ENCODE measurements at places on chromosomes 6 and 20.

DNA sequence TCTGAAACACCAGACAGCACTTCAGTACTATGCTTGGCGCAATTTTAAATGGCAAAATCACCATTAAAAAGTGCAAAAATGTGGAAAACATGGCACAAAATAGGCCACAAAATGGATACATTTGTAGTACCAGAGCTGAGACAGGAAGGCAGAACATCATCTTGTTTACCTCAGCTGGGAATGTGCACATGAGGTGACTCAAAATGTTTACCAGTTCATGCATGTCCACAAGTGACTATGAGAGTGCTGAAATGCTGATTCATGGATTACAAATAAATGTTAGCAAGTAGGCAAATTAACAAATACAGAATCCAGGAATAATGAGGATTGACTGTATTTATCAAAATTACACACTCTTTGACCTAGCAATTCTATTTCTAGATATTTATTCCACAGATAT, 201.6 kb downstream of the ISM1 start:
- DNase-seq = no peak

DNA sequence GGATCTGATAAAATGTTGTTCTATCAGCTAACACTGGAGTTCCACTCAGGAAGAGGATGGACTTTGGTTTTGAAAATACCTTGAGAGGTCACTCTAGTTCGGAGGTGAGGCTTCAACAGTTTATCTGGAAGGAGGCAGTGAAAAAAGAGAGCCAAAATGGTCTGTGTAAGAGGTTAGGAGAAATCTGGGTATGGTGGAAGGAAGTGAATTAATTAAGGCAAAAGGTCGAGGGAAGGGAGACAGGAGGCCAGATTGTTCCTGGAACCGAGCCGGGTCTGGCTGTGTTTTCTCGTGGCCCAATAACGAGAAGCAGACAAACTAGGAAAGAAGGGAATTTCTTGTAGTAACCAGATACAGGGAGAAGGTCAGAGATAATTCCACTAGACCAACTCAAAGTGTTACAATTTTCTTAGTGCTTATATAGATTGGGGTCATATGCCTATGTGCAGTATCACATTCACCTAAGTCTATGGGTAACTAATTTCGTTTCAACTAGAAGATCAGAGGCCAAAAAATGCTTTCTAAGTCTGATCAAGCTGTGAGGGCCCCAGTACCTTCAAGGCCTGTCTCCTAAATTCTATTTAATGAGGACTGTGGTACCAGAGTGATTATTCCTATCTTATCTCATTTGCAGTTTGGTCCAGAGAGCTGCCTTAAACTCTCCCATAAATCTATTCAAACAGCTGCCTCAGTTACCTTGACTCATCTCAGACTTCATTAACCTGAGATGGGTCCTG, 96.0 kb upstream of the SNX9 start:
- no peak for DNase-seq

- no peak for DNase-seq
Measured at GRCh38 chr20:47662483-47663353, 122.6 kb downstream of the SULF2 start.

- no peak for DNase-seq
Measured at GRCh38 chr20:56909918-56910714, 281.0 kb downstream of the TFAP2C start.

- DNase-seq = no peak
Measured at GRCh38 chr6:92810913-92811312, 608.4 kb downstream of the EPHA7 start.

- DNase-seq = peak; percentile 30
Measured at GRCh38 chr20:20549704-20550103, 162.7 kb downstream of the RALGAPA2 start.

DNA sequence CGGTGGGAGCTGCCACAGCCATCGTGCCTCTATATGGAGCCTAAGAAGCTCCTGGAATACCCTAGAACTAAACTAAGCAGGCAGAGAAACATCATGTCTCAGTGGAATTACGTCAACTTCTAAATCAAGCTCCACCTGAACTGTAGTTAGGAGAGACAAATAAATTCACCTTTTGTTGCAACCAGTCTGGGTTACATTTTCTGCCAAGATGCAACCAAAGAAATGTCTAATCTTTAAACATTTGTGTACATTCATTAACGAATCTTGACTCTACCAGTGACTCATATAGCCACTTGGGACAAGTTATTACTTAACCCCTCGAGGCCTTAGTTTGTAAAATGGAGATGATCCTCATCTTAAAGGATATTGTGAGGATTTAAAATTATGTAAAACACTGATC, 8.9 kb downstream of the PTPRK start:
- DNase-seq = no peak

DNA sequence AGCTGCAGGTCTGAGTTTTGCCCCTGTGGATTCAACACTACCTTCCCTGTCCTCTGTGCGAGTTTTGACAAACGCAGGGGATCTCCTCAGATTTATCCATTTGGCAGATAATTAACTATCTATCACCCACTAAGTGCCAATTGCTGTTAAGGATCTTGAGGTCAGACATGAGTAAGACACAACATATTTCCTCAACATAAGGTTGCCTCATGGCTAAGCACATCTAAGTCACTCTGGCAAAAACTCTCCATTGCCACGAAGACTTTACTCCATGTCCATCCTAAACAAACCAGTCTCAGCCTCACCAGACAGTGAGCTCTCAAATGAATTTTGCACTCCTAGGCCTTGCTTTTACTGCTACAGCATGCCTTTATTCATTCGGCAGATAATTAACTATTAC, 408.4 kb downstream of the MAFB start:
- peak; percentile 30 for DNase-seq

- DNase-seq = peak; percentile 20
Measured at GRCh38 chr6:141307309-141307998, 825.3 kb upstream of the GJE1 start.

DNA sequence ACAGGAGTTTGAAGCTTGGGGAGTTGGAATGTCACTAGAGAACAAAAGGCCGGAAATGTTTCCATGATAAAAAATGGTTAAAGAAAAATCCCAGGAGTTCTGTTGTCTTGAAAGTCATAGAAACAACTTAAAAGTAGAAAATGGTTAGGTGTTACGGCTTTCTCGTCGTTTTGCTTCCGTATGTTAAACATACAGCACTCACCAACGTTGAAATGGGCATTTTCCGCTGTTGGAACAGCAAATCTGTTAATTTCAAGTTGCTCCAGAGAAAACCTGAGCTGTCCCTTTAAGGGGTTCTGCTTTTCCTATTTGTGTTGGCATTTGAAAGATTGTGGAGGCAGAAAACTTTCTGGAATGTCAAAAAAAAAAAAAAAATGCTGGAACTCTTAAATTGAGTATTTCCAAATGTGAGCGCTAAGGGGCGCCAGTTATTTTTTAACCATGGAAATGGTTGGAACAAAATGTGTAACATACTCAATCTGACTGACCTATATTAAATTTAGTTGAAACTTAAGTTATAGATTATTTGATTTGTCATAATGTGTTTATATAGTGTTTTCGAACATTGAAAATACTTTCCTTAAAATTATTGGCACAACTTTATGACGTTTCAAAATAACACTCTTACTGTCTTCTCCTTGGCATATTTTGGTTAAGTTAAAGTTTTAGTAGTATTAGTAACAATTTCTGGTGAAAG, 2.2 kb downstream of the QKI start:
- peak; percentile 59 for DNase-seq

GRCh38 chr6:47335466-47335865, 25.8 kb upstream of the TNFRSF21 start:
- DNase-seq = peak; percentile 74

DNA sequence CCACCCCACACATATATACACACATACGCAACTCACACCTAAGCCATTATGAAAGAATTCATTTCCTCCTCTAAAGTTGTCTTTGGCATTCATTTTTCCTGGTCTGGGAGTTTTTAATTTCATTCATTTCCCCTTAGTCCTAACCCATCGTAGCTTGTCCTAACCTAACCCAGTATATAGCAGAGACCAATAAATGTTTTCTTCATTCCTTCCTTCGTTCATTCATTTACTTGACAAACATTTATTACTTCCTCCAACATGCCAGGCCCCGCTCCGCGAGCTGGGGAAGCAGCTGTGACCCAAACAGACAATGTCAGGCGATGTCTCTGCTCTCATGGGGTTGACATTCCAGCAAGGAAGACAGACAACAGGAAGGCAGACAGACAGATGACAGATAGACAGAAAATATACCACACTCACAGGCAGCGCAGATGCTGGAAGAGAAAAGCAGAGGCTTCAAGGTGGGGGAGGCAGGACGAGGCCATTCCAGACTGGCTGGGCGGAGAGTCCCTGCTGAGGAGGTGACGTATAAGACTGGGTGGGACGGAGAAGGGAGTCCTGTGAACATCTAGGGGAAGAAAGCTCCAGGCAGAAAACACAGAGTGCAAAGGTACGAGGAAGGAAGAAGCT, 33.7 kb upstream of the SIRPA start:
- DNase-seq = no peak

DNA sequence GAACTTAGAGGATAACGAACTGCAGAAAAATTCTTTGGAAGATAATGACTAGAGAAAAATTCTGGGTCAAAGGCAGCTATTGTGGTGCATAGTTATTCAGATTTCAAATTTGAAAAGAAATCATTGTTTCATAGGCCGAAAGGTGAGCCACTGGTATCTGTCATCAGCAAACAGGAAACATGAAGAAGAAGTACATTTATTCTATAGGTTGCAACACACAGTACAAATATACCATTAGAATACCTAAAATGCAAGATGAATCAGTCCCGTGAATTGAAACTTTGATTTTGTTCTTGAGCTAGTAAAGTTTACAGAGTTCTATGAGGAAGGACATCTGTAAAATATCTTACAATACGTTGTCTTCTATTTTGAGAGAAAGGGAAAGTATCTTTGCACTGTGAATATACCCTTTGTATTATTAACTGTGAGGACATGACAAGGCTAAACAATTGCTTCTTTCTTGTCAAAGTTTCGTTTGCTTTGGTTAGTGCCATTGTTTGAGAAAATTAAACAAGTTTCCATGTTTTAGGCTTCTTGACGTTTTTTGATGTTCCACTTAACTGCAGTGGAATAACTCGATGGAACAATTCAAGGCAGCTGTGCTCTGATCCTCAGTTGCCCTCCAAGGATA, 84.7 kb downstream of the HDGFL1 start:
- no peak for DNase-seq

- DNase-seq = no peak
Measured at GRCh38 chr6:128763599-128764300, 119.2 kb upstream of the LAMA2 start.

DNA sequence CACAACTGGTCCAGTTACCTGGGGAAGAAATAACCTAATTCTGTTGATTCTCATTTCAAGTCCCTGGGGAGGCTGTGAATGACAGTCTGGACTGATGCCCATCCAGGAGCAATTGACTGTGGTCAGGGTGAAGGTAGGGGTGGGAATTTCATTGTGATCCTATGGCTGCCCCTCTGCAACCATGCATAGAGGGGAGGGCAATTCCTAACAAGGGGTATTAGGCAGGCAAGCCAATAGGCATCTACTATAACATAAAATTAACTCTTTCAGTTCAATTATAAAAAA, 44.0 kb upstream of the TRAM2 start:
- DNase-seq = no peak

GRCh38 chr6:13550656-13551055, 23.7 kb upstream of the SIRT5 start:
- DNase-seq = no peak

GRCh38 chr6:165835410-165835851, 172.4 kb upstream of the PDE10A start:
- no peak for DNase-seq

DNA sequence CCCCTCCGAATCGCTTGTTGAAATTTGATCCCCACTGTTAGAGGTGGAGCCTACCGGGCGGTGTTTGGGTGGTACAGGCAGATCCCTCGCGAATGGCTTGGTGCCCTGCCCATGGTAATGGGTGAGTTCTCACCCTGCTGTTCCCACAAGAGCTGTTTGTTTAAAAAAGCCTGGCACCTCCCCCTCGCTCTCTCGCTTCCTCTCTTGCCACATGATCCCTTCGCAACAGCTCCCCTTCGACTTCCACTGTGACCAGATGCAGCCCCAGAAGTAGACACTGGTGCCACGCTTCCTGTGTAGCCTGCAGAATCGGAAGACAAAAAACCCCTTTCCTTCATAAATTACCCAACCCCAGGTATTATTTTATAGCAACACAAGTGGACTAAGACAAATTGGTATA, 292.2 kb upstream of the QKI start:
- peak; percentile 1 for DNase-seq

- DNase-seq = no peak
Measured at GRCh38 chr6:113699239-113699638, 157.9 kb upstream of the MARCKS start.

DNA sequence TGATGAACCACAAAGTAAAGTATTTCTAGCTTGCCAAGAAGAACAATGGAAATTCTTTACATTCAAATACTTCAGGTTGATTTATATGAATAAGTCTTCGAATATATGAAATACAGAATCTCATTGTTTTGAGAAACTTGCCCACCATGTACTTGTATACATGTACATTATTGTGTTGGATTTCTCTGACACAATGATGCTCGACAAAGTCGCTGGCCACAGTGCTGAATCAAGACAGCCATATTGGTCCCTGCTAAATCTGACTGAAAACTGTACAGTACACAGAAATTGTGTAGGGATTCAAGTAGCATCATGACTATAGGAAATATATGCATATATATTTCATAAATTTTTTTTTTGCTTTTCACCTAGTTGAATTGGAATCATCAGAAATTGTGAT, 13.1 kb upstream of the LIN28B start:
- DNase-seq = no peak

GRCh38 chr20:45538209-45538799, 978 bp downstream of the WFDC6 start:
- DNase-seq = peak; percentile 10

GRCh38 chr6:137339929-137340559, 120.9 kb upstream of the IFNGR1 start:
- DNase-seq = no peak

GRCh38 chr20:19828232-19828631, 70.2 kb downstream of the RIN2 start:
- peak; percentile 89 for DNase-seq

DNA sequence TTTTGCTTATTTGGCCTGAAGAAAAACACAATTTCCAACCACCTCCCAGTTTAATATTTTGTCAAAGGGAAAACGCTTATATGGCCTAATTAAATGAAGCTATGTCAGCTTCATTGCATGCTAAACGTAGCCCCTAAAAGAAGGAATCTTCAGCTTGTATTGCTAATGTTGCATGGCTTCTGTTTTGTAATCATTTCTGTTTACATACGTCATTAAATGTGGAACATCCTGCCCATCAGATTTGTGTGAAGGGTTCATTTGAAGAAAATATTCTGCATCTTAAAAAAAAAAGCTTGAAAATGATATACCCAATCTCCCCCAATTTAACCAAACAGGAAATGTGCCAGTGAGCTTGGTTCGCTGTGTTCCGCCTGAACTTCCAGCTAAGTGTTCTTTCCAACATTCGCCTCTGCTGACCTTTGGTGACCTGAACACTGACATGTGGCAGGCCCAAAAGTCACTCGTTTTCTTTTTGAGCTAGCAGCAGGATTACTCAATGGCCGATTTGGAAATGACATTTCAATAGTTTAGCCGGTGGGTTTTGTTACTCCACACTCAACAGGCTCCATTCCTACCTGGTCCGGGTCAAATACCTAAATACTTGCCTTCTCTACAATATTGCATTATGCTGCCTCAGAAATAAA, 12.7 kb upstream of the SIRT5 start:
- DNase-seq = peak; percentile 32
